ENCODE measurements at places on chromosomes 1 and 21.

DNA sequence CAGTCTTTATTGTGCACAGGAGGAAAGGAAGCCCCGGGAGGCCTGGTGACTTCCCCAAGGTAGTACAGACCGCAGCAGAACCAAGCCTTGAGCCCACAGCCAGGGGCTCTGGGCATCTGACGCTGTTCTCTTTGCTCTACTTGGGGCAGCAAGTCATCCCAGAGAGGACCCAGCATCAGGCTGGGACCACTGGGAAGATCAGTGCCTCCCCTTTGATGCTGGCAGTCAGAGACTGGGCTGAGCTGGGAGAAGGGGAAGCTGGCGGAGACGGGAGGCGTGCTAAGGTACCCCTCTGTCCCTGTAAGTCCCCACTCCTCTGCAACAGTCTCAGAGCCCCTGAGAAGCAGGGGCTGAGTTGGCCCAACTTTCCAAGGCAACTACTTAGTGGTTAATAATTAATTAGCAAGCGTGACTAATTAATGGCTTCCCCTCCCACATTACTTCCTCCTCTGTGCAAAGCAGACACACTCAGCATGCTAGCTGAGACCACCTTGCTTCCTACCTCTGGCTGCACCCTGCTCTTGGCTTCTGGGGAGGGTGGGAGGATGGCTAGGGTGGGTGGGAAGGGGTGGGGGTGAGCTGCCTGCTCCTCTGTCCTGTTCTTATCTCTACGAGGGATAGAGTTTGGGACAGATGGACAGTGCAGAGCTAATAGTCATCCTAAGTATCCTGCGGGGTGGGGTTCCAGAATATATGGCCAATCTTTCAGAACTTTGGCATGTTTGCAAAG lies 1.3 kb downstream of the INAVA start:
- no peaks in the 10 kb centered on the region for H3K27me3 ChIP-seq
- peaks cover 20% of the 10 kb centered on the region for H3K36me3 ChIP-seq
- H3K4me1 ChIP-seq, result peaks cover 75% of the 10 kb centered on the region
- DNase-seq, result no peak

DNA sequence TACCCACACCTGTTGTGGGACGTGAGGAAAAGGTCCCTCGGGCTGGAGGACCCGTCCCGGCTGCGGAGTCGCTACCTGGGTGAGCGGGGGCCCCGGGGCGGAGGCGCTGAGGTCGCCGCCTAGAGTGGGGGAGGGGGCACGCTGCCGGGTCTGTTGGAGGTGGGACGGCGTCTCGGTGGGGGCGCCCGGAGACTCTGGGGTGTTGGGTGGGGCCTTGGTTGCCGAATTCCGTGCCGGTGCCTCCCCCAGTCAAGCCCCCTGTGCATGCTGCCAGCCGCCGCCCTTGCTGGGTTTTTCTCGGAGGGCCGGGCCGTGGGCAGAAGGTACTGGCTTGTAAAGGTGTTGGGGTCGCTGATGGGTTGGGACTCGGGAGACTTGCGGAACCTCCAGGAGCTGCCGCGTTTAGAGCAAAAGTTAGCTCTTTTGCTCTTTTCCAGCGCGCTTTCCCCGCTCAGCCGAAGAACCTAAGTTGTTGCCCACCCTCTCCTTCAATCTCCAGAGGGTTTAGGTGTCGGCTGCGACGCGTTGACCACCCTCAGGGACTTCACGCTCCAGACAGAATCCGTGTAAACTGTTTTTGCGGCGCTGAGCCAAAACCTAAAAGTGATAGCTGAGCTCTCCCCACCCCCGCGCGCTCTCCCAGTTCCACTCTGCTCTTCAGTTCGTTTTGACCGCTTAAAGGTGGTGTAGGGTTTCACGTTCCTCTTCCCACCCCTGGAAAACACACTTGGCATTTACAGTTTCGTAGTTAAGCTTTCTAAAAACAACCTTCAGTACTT lies at the start of gene MPC2:
Gene MPC2, minus strand, starts transcription at position 143 of the 779 bp plus-strand sequence. CDS start 1,231 bp downstream, outside the sequence.
- peak within 1 kb of the TSS; percentile 100 for H3K27ac ChIP-seq
- H3K4me3 ChIP-seq, result peak within 1 kb of the TSS; percentile 94
- DNase-seq, result peak; percentile 74
- peaks cover 30% of the 10 kb centered on the region for H3K4me1 ChIP-seq

GRCh38 chr1:47418681-47419325 lies 2.7 kb downstream of the FOXE3 start:
- no peak overlapping the region for H3K4me3 ChIP-seq
- peaks cover 97% of the 10 kb centered on the region for H3K27me3 ChIP-seq
- no peak overlapping the region for H3K27ac ChIP-seq
- H3K4me1 ChIP-seq, result peaks cover 6% of the 10 kb centered on the region
- H3K36me3 ChIP-seq, result peaks cover 16% of the 10 kb centered on the region

- peak overlapping the region; percentile 65 for H3K27ac ChIP-seq
- no peak for DNase-seq
- H3K27me3 ChIP-seq, result peaks cover 3% of the 10 kb centered on the region
These were observed 17.2 kb downstream of the KIF26B start for GRCh38 chr1:245172026-245172425.

DNA sequence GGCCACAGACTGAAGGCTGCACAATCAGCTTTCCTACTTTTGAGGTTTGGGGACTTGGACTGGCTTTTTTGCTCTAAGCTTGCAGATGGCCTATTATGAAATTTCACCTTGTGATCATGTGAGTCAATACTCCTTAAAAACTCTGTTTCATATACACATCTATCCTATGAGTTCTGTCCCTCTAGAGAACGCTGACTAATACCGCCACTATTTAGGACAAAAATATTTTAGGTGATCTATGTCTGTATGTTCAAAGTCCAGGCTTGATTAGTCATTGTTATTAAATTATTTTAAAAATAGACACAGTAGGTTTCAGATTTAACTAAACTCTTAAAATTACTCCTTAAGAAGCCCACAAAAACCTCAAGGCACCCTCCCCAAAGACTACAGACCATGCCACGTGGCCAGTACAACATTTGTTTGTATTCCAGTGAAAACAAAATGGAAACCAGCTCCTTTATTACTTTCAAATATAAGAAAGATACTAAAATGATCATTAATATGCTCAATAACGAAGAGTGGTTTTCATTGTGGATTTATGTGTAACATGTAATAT lies 63.1 kb downstream of the TMPRSS15 start:
- peaks cover 6% of the 10 kb centered on the region for H3K4me1 ChIP-seq
- H3K36me3 ChIP-seq, result no peaks in the 10 kb centered on the region
- no peaks in the 10 kb centered on the region for H3K27me3 ChIP-seq
- DNase-seq, result no peak
- H3K27ac ChIP-seq, result no peak overlapping the region

DNA sequence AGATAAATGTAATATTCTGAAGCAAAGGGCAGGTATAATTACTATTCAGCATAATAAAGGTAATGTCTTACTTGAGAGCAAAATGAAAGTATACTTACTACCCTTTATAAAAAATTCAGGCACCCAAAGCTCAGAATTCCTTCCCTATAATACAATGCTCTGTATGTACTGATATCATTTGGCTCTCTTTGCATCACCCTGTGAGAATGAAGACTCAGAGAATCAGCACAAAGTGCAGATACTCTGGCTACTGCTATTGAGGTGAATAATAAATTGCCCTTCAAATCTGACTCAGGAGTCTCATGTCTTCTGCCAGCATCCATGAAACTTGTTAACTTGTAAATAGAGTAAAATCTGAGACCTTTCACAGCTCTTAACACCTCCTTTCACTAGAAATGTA lies 108.5 kb upstream of the KCTD3 start:
- no peaks in the 10 kb centered on the region for H3K4me1 ChIP-seq
- no peak overlapping the region for H3K27ac ChIP-seq
- H3K4me3 ChIP-seq, result no peak overlapping the region

GRCh38 chr1:197614916-197615692 lies 160.2 kb downstream of the DENND1B start:
- H3K27me3 ChIP-seq, result no peaks in the 10 kb centered on the region
- peak; percentile 28 for DNase-seq
- no peaks in the 10 kb centered on the region for H3K36me3 ChIP-seq
- H3K4me1 ChIP-seq, result no peaks in the 10 kb centered on the region

DNA sequence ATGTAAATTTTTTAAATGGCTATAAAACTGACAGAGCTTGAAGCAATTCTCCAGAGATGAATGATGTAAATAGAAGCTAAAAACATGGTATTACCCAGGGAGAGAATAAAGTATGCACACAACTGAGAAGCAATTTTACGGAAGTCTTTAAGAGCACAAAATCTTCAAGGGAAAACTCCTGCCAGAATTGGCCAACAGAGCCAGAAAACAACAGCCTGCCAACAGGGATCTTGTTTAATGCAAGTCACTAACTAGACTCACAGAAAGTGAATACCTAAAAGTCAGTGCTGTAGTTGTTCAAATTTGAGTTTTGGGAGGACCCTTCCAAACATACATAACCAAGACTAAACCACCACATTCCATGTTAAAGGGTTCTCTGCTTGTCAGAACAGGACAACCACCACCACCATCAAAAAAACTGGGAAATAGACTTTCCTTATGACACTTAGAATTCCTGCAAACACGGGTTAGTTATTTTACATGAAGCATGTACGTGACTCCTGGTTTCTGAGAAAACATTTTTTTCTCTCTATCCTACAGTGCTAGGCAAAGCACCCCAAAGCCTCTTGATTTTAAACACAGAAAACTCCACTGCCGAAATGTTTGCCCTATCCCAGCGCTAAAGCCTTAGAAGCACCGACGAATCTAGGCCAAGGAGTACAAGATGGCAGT lies 1.6 kb downstream of the EPS15 start:
- H3K27ac ChIP-seq, result peak overlapping the region; percentile 92
- no peak for DNase-seq
- peaks cover 31% of the 10 kb centered on the region for H3K4me1 ChIP-seq
- peak overlapping the region; percentile 95 for H3K4me3 ChIP-seq

DNA sequence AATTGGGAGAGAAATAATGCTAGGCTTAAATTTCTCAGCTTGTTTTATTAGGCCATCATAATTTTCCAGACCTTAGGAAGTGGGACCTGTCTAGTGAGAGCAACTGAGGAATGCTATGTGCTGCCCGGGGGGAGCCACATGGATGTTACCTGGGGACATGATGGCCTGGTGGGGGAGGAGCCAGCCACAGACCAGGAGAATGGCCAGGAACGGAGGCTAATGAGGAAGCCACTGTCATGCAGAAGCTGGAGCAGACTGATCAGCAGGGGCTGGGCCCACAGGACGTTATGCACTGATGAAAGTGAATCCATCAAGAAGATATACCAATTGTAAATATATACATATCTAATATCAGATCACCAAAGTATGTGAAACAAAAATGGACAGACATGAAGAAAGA lies 4.6 kb upstream of the KRTAP10-1 start:
- H3K4me3 ChIP-seq, result no peak overlapping the region
- no peak overlapping the region for H3K27ac ChIP-seq
- peaks cover 18% of the 10 kb centered on the region for H3K36me3 ChIP-seq
- peaks cover 34% of the 10 kb centered on the region for H3K4me1 ChIP-seq
- H3K27me3 ChIP-seq, result peaks cover 7% of the 10 kb centered on the region
- no peak for DNase-seq
